ENCODE measurements at places on chromosomes 11 and 22.
A peak's percentile ranks its signal among the peaks of the same experiment; 100 is the strongest.

DNA sequence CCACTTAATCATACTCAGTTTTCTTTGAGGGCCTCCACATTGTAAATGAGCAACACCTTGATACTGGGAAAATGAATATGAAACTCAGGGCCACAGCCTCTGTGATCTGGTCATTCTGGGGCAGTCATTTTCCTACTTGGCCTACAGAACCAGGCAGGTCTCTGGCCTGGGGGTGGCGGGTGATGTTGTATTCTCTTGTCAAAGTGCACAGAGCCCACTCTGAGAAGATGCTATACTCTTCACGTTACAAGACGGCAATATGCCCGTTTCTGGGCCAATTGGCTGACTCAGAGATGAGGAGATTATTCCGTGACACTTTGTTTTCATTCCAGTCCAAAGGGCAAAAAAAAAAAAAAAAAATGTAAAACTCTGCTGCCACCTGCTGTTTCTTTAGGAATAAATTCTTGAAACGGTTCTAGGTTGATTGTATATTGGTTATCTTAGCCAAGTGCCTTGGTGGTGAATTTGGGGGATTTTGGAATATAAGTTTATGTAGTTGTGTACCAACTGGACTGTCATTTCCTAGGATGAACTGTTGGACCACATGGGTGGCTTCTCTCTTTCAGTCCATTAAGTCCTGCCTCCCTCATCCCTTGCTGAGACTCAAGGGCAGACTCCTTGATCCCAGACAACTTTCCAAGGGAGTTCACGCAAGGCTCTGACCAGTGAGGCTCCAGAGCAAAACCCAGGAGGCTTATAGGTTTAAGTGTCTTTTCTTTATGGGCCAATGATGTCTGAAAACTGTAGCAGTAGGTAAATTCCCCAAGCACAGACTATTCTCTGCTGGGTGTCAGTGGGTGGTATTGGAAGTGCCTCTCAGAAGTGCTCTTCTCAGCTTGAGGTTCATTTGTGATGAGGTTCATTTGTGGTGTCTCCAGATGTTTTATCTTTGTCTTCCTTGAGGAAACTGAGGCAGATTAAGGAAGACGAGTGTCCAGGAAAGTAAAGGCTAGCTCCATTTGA lies 18.2 kb downstream of the ADM start:
- DNase-seq, result no peak

DNA sequence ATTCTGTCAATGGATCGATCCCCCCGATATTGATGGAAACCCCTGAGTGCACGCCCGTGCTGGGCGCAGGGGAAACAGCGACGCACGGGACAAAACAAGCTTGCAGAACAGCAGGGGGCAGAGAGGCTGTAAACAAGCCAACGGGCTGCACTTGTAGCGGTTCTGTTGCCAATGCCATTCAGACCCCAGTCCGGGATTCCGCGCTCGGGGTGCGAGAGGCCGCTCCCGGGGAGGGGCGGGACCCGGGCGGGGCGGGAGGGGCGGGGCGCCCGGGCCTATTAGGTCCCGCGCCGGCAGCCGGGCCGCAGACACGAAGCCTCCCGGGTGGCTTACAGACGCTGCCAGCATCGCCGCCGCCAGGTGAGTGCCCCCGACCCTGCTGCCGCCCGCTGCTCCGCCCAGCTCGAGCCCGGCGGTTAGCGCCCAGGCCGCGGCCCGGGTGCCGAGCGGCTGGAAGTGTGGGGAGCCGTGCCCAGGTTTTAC lies at the start of gene BIK:
BIK (plus strand) TSS at position 307 of the 483 bp plus-strand sequence. CDS start 13,273 bp downstream, outside the sequence.
- DNase-seq, result peak; percentile 20

- DNase-seq, result no peak
Measured at GRCh38 chr22:20816559-20816958, 42.1 kb downstream of the PI4KA start.

- DNase-seq, result no peak
Measured at GRCh38 chr22:21928048-21928447, 24.6 kb downstream of the PPM1F start.

GRCh38 chr22:17085277-17086181 lies 729 bp downstream of the IL17RA start:
- peak; percentile 28 for DNase-seq

DNA sequence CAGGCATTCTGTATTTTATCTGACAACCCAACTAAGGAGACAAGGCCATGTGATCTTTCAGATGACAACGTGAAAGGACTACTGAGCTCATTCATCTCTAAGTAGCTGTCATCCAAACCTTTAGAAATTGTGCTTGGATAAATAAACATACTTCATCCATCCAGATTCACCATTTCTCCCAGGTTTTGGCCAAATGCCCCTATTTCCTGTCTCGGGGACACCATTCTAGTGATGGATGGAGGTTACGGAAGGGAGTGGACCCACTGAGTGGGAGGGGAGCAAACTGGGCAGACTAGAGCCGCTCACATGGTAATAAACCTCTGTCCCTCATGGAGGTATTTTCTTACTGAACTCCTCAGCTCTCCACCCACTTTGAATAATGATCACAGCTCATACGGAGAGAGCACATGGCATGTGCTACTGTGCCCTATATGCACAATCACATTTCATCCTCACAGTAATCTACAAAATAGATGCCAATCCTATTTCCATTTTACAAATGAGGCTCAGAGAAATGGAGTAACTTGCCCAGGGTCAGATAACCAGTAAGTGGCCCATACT lies 114.4 kb downstream of the SLC1A2 start:
- DNase-seq, result no peak

DNA sequence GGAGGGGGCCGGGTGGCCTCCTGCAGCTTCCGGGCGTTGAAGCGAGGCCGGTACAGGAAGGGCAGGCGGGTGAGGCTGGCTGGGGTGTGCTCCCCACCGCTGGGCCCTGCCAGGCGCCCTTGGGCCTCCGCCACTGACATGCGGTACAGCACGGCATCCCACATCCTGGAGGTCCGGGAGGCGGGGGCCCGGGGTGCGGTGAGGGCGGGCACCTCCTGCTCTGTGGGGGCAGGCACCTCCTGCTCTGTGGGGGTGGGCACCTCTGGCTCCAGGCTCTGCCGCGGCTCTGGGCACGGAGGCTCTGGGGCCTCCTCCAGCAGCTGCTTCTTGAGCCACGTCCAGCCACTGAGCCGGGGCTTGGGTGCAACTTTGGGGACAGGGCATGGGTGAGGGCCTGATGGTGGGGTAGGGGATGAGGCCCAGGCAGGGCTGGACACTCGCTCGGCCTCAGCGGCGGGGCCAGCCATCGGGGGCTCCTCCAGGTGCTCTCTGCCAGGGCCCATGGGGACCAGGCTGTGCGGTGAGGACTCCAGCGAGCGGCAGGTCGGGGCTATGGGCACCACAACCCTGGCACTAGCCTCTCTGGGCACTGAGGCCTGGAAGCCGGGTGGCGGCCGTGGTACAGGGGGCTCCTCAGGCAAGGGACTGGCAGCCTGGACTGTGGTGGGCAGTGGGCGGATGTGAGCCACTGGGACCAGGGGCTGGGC lies 2.3 kb downstream of the PRR33 start:
- peak; percentile 43 for DNase-seq

- DNase-seq, result no peak
Measured at GRCh38 chr11:68016904-68017817, 7.0 kb downstream of the ALDH3B1 start.

- DNase-seq, result peak; percentile 74
Measured at GRCh38 chr11:118608360-118609227, 1.2 kb downstream of the PHLDB1 start.

Data from stimulated activated CD4-positive, alpha-beta T cell treated with anti-CD3 and anti-CD28 coated beads, TNF-alpha, amount 100 ng/mL, for 1 hour (primary cell).